ENCODE measurements at places on chromosomes 6 and 20. TPM values are rescaled to one million over a fixed set of nuclear protein-coding genes. Genes with fewer than 3 reads are reported as not detected.

DNA sequence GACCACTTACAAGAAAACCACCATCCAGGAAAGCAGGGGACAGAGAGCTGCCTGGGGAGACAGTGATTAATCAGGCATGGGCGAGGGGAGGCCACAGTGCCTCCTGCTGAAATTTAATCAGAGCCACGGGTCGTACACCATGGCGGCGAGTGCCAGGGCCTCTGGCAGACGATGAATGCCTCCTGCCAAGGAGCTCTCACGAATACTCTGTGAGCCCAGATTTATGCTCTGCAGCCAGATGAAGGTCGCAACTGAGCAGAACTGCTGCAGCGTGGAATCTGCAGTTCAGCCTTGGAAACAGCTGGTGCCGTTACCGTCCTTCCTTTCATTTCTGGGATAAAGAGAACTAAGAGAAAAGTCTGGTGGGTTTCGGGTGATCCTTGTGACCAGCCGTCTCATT is 85.6 kb downstream of the BFSP1 start:
- no peak for DNase-seq

GRCh38 chr20:10947726-10948125 is 273.9 kb upstream of the JAG1 start:
- no peak for DNase-seq

DNA sequence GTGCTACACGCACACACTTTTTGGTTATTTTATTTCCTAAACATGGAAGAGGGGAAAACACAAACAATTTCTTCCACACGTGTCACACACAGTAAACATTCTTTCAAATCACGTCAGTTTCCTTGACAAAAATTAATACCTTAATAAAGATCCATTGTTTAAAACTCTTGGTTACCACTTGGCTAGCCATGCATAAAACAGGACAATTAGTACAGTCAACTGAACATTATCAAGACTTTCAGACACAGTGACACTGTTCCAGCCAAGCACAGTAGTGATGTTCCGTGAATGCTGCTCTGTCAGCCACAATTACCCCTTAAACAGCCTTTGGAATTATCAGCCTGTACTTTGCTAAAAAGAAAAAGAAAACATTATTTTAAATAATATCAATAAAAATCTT is 50.8 kb downstream of the GMDS start:
- DNase-seq = no peak

GRCh38 chr6:105900125-105900937 is 185.8 kb upstream of the PRDM1 start:
- no peak for DNase-seq

DNA sequence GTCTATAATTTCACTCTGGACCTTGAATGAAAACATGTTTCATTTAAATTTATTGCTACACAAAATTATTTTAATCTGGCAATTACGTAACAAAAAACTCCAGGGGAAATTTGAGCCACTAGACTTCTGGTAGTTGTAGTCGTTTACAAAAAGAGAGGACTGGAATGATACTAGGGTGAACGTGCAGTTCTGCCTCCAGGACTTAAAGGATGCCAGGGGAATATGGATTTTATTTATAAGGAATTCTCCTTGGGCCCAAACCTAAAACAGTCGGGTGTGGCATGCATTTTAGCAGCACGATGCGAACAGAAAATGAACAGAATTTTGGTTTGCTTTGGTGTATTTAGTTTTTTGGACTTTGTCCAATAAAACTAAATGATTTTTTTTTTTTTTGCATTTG is 76.9 kb downstream of the PRL start:
- DNase-seq = no peak

- no peak for DNase-seq
These were observed 376.6 kb downstream of the DHX35 start for GRCh38 chr20:39338469-39339376.

DNA sequence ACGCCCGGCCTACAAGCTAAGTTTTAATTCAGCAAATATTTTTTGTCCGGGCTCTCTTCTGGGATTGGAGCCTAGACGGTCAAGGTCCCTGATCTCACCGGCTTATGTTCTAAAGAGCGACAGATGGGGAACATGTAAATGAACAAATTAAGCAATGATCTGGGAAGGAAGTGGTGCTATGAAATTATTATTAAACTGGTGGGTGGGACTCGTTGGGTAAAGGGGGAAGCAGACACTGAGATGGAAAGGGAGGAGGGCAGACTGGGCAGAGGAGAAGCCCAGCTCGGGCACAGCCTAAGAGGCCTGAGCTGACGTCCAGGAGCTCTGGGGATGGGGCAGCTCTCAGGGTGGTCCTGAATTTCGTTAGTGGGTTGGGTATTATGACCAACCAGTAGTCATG is 81.8 kb upstream of the AGPAT4 start:
- DNase-seq = no peak

CENPW gene
- 5.1 TPM for total RNA-seq

MLN gene
- not detected for total RNA-seq

IMPG1 gene
- not detected for total RNA-seq

DZANK1 gene
- total RNA-seq = 2.7 TPM

PLCB1 gene
- 12.4 TPM for total RNA-seq

CCN2 gene
- total RNA-seq = 229 TPM

TMEM74B gene
- total RNA-seq = 6.1 TPM

KCNK16 gene
- not detected for total RNA-seq

MCCD1 gene
- total RNA-seq = not detected

ZMYND8 gene
- 45.7 TPM for total RNA-seq

Measured in upper lobe of right lung (tissue), 1 donor.